Activated effector memory CD4-positive, alpha-beta T cell treated with Interleukin-2 at 50 U/mL for 16 hours (primary cell): ENCODE measurements at places on chromosomes 12 and 14.

DNA sequence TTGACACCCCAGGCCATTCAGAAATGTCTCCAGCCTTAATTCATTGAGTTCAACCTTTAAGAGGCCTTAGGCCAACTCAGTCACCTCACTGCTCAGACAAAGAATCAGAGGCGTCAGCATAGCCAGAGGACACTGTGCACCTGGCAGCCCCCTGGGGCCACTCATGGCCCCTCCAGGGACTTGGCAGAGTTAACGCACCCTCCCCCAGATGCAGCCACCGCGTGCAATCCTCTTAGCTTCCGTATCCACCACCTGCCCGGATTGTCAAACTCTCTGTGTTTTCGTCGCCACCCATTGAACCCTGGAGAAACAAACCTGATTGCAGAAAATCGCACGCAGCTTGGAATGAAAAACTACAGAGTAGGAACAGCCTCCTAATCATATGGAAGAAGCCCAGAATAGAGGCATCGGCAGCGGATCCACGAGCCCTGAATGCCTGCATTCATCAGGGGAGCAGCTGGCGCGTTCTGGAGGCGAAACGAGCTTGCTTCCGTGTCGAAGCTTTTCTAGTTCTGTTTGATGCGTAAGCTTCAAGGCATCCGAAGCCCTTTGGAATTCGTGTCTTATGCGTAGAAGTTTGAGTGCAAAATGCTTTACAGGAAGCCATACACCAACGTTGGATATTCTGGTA, 22.4 kb downstream of the BRI3BP start:
- DNase-seq = no peak

- no peak for DNase-seq
Observed at GRCh38 chr14:68113343-68113930, 293.9 kb downstream of the RAD51B start.

GRCh38 chr14:42862114-42862513, 1255.4 kb downstream of the LRFN5 start:
- no peak for DNase-seq

DNA sequence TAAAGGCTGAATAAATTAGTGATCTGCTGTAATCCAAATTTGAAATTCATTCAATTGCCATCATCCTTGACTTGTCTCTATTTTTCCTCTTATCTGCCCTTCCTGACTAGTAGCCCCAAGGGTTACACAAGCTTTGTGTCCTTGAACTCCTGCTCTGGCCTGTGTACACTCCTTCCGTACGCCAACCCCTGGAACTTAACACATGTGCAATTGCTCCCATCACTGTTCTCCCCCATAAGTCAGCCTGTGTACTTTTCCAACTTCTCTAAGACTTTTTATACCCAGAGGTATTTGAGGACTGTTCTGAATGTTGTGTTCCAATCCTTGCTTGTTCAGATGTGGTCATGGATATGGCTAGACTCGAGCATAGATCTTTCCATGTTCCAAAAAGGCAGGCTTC, 171.1 kb upstream of the G2E3 start:
- no peak for DNase-seq

DNA sequence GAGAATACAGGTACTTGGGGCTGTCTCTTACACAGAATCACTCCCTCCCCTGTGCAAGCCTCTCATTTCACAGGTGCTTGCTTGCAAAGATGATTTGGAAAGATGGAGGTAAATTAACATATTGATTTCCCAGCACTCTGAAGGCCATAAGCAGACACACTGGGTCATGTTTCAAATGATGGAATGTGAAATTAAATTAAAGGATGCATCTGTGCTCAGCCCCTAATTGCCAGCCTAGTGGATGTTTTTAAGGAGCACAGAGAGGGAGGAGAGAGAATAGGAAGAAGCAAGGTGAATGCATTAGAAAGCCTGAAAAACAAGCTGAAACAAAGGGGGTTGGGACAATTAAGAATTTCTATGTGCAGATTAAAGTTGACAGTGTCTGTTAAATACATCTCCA, 96.1 kb upstream of the GRIP1 start:
- DNase-seq = no peak

DNA sequence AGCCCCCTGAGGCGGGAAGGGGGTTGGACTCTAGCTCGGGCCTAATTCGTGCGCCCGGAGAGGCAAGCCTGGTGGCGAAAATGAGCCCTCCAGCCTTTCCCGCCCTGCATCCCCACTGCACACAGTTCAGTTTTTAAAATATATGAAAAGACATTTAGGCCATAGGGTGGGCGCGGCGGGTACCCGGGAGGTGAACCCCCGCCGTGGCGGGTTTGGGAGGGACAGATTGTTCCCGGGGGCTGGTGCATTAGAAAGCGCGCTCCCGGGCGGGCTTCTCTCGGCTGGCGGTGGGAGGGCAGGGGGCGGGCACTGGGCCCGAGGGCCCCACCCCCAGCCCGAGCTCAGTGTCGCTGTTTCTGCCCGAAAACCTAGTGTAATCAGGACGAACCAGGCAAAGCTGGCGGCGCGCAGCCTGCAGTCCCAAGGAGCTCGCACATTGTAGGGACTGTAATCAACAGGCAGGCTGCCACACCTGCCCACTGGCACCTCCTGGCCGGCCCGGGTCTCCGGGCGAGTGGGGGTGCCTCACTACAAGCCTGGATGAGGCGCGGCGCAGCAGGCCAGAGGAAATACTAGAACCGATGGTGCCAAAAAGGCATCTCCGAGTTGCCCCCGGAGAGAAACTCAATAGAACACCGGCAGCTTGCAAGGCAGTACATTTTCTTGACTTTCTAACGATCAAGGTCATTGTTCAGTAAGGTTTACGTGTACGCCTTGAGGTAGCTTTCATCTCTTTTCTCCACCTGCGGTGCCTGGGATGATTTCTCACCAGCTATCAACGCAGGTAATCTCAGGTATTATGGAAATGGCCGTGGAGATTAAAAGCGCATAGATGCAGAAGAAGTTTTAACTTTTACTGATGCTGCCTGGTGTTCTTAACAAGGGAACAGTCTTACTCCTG, 764 bp upstream of the SPTB start:
- peak; percentile 55 for DNase-seq

DNA sequence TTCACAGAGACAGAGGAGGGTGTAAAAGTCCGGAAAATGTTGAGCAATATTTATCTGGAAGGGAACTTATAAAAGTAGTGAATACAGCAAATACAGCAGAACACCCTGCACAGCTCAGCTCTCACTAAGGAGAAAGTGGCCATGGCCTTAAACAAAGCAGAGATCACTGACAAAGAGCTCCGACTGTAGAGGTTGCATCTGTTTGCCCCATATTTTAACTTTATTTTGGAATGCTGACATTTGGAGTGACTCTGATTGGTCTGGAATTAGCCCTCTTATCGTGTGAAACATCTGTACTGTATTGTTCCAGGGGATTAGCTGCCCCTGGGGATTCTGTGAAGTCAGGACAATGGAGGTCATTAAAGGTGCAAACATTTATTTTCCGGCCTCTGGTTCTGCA, 1275.7 kb upstream of the FLRT2 start:
- DNase-seq = no peak

GRCh38 chr14:86464341-86464740, 934.4 kb downstream of the FLRT2 start:
- DNase-seq = no peak

- no peak for DNase-seq
Observed at GRCh38 chr12:94071258-94071657, 77.1 kb upstream of the PLXNC1 start.

DNA sequence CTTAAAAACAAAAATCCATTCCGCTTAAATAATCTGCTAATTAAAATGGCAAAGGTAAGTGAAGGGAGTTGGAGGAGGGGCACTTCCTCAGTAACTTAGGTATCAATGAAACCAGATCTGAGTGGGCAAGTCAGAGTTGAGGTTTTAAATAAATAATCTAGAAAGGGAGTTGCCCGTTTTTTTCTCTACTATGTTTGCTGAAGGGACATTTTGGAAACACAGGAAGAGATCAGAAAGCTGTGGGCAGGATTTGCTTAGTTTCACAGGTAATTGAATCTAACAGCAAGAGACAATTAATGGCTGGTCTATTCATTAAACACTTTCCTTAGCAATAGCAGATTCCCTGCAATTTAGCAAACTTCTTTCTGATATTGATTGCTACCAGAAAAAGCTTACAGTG, 186.0 kb upstream of the ABCD2 start:
- no peak for DNase-seq

DNA sequence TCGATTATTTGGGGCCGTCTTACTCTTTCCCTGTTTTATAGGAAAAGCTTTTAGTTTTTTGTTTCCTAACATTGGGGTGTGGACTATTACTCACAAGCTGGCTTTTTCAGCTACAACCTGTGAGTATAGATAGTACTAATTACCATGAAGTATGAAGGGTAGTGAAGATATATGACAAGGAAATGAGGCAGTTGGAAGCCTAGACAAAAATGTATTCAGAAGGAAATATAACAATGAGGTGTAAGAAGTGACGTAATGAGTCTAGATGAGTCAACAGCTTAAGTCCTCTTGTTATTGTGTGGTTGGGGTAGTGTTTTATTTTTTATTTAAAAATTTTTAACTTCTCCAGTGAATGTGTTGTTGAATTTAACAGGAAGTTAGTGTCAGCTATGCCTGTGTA, 804.5 kb downstream of the NRXN3 start:
- no peak for DNase-seq

- no peak for DNase-seq
Observed at GRCh38 chr12:69389831-69390230, 30.3 kb downstream of the YEATS4 start.

DNA sequence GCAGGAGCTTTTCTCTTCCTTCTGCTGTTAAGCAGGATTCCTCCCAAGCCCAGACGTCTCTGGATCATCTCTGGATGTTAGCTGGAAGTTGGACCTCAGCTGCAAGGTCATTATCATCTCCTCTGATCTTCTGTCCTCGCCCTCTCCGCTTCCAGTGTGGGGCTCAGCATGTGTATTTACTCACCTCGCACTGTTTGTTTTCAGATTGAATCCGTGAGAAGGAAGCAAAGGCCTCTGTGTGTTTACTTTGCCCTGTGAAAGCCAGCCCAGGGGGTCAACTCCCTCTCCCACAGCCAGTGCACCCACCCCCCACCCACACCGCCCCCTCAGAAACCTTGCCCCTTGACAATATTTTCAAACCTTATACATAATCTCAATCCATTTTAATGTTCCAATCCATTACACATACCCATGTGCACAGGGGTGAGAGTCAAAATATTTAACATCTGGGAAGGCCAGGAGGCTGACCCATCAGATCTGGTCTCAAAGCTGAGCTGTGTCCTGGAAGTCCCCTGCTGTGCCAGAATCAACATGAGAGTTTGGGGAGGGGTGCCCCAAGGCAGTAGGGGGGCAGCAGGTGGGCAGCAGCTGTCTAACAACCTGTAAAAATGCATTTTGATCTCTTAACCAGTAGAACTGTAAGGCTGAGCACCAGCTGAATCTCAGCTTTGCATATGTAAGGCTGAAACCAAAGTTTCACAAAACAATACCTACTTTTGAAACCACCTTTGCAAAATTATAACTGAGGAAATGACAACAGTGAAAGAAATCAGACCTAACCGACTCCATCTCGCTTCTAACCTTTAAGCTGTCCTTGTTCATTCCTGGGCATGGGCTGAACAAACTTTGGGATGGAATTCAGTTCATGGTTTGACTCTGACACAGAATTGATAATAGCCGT, 157.9 kb downstream of the ZNF664 start:
- DNase-seq = no peak

DNA sequence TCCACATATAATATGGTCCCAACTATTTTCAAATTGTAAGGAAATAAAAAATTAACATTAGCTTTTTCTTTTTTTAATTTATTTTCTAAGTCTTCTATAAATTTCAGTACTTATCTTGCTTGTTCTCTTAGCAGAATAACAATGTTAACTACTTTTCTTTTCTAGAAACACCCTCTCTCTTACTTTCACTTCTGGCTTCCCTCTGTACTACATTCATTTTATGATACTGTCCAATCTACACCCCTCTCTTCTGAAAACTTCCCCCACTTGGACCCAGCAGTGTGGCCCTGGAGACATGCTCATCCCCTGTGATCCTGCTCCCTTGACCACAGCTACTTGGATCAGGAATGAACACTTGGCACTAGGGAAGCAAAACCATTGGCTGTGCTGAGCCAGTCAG, 15.7 kb downstream of the SGPP1 start:
- no peak for DNase-seq
